ENCODE measurements at places on chromosomes 13 and 19.

DNA sequence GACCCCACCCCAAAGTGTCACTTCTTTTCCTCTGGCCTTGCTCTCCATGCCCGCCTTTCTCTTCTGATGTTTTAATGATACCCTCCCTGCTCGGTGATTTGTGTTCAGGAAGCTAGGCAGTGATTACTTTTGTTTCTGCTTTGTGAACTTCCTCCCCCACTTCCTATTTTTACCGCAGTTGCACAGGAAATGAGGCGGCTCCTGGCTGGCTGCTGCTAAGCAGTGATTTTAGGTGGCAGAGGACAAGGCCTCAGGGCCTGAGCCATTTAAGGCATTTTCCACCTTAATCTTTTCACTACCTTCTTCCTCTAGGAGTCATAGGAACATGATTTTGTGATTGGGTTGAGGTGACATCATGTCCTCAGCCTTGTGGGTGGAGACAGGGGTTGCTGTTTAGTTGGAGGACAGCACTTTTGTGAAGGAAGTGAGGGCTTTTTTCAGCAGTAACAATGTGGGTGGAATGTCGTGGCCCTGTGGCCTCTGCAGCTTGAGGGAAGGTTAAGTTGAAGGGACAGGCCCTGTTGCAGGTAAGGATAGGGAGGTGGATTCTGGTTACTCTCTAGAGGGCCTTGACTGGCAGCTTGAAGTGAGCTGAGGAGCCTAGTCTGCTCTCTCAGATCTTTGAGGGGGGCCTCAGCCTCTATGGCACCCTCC is 15.7 kb downstream of the GARRE1 start:
- peak; percentile 85 for DNase-seq

GRCh38 chr19:55193481-55193880 is 13.4 kb upstream of the SYT5 start:
- no peak for DNase-seq

DNA sequence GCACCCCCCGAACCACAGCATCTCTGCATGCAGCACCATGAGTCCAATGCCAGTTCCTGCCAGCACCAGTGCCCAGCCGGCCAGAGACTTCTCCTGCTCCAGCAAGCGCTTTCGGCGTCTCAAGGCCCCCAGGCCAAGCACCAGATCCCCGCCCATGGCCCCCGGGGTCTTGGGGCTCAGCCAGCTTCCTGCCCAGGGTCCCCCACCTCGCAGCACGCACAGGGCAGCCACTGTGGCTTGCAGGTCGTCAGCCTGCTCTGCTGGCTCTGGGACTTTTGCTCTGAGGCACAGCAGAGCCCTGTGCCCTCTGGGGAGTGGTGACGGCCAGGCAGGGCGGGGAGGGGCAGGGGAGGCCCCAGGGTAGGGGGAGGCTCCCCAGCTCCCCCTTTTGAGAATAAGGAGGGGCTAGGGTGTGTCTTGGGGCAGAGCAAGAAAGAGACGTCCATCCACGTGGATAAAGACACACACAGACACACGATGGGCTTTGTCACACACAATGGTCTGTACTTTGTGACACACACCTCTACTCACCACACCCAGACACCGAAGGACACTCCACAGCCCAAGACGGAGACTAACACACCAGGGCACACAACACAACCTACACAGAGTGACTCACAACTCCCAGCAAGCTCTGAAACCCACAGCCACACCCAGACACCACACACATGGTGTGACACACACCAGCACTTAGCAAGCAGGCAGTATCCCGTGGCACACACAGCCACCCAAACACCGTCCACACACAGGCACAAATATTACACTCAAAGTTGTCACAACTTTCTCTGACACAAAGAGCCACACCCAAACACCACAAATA is at the start of gene KCNN4:
Gene KCNN4 (minus strand): TSS at position 268 of the 820 bp plus-strand sequence. CDS start 112 bp downstream, at position 156.
- peak; percentile 76 for DNase-seq

- DNase-seq: peak; percentile 35
These were observed 661.0 kb downstream of the SLITRK1 start for GRCh38 chr13:83221256-83221655.

DNA sequence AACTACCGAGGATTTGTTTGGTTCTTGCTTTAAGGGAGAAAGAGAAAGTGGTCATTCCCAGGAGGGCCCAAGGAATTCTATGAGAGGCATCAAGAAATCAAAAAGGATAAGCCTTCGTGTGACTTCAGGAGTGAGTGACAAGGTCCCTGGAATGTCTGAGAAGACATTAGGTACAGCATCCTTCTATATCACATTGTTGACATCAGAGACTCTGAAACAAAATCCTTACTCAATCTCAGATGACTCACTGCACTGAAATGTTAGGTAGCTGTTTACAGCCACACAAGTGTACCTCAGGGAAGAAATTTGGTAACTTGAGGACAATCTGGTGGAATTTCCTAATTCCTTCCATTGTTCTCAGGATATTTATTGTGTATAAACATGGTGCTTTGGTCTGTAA is 7.9 kb upstream of the LGALS14 start:
- DNase-seq: peak; percentile 2

GRCh38 chr13:32642316-32642715 is 56.1 kb downstream of the PDS5B start:
- no peak for DNase-seq

DNA sequence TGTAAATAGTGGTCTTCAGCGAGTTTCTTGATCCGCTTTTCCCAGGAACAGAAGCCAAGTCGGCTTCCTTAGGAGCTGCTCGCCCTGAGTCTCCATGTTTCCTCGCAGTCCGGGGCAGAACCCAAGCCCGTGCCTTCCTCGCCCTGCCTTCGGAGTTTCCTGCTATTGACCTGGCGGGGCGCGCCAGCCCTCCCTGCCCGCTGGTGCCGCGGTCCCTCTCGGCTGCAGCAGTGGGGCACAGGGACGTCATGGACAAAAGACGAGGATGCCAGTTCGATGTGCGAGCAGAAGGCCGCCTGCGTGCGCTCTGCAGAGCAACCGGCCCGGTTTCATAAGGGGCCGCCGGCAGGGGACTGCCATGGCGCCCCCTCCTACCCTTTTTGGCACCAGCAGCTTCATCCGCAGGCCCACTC is 156.6 kb downstream of the TM9SF2 start:
- DNase-seq: no peak

DNA sequence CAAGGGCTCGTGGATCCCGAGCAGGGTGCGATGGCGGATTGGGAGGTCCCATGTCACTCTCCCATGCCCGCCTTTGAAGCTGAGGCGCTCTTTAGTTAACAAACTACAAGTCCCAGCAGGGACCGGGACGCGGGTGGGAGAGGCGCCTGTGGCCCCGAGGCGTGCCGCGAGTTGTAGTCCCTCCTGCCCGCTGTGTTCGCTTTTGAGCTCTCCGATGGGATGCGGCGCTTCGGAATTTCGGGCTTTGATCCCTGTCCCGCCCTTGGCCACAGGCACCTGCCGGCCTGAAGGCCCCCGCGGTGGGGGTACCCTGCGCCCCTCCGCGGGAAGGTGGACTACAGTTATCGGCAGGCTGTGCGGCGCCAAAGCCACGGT is 11.0 kb downstream of the CYTH2 start:
- no peak for DNase-seq

- DNase-seq: no peak
These were observed 353.5 kb downstream of the DACH1 start for GRCh38 chr13:71513411-71514033.

GRCh38 chr13:24081387-24081786 is 79.1 kb upstream of the SPATA13 start:
- no peak for DNase-seq

- no peak for DNase-seq
These were observed 1278.8 kb upstream of the MIR17HG start for GRCh38 chr13:90068658-90069057.

DNA sequence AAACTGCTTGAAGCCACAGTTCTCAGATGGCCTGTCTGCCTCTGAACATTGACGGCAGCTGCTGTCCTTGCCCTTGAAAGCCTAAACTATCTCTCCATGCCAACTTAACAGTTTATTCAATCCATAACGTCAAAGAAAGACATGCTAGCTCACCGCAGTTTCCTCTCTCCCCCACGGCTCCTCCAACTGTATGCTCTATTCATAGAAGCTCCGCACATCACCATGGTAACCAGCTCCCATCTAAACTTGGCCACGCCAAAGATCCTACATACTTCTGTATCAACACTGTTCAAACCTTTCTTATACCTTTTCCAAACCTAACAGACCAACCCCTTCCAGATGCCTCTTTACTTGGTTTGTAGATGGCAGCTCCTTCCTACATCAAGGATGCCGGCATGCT is 48.6 kb downstream of the ZNF91 start:
- no peak for DNase-seq

DNA sequence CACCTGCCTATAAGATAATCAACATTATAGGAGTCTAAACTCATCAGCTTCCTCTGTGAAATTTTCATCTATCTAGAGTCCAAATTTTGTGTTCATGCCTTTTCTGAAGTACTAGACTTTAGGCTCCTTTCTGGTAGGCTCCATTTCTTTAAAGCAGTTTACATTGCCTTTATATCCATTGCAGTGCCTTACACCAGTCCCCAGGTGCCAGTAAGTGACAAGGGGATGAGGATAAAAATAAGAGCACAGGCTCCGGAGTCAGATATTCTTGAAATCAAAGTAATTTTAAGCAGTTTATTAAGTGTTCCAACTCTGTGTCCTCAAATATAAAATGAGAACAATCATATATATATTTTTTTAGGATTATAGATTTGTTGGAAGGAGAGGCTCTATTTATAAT is 10.6 kb upstream of the CYSLTR2 start:
- DNase-seq: no peak

DNA sequence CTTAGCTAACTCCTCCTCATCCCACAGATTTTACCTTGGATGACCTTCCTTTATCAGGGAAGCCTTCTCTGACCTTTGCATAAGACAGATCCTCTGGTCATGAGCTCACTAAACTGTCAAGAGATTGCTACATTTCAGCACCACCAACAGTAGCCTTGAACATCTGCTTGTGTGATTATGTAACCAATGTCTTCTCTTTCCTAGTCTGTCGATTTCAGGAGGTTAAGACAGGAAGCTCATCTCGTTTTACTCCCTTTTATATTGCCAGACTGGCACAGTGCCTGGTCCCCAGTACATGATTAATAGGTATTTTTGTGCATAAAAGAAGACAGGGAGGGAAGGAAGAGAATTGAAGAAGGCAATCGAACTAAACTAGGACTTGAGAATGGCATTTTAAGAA is 1697.7 kb downstream of the EFNB2 start:
- no peak for DNase-seq

DNA sequence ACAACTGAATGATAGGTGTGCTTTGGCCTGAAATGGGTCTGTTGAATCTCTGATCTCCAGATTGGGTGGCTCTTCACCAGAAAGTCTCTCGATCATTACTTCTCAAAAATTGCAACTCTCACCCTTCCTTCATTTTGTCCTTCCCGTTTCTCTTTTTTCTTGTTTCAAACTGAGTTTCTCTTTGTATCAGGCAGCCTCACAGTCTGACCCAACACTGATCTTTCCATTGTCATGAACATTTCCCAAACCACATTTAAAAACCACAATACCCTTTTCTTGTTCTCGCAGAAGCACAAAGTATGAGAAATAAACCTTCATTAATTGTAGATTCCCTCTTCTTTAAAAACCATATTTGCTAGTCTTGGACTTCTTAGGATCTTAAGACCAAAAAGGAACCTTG is 33.6 kb upstream of the HMGB1 start:
- no peak for DNase-seq

- no peak for DNase-seq
These were observed 134.0 kb downstream of the MAB21L1 start for GRCh38 chr13:35342440-35342839.

GRCh38 chr19:1406774-1407527 is 435 bp upstream of the DAZAP1 start:
- peak; percentile 99 for DNase-seq

GRCh38 chr13:73937441-73937840 is 196.8 kb downstream of the KLF12 start:
- peak; percentile 24 for DNase-seq

DNA sequence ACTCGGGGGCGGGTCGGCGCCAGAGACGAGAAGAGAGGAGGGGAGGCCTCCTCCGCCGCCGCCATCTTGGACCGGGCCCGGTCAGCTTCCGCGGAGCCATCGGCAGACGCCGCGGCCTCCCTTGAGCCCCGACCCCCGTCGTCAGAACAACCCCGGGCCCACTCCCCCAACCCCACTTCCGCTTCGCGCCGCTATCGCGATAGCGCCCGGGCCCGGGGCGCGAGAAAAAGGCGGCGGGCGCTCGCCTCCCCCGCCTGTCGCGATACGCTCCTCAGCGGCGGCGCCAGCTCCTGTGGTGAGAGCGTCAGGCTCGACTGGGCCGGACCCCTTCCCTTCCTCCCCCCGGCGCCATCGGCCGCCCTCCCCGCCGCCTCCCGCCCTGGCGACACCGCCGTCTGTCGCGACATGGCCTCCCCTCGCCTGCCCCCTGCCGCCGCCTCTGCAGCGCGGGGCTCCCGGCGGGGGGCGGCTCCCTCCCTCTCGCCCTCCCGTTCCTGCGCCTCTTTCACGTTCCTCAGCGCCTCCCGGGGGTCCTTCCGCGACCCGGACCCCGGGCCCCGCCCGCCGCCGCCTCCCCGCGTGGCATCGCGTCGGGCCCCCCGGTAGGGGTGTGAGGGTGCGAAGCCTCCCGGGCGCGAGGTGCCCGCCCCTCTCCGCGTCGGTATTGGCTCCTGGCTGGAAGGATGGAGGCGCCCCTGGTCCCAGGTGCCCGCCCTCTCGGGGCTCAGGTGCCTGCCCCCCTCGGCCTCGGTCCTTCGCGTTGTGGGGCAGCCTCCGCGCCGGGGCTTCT is at the start of gene CNOT3:
Gene CNOT3 (plus strand): TSS at position 64 of the 790 bp plus-strand sequence. CDS start 5,217 bp downstream, outside the sequence.
- DNase-seq: peak; percentile 41

- no peak for DNase-seq
These were observed 78.9 kb upstream of the ANKRD10 start for GRCh38 chr13:110993788-110994187.

DNA sequence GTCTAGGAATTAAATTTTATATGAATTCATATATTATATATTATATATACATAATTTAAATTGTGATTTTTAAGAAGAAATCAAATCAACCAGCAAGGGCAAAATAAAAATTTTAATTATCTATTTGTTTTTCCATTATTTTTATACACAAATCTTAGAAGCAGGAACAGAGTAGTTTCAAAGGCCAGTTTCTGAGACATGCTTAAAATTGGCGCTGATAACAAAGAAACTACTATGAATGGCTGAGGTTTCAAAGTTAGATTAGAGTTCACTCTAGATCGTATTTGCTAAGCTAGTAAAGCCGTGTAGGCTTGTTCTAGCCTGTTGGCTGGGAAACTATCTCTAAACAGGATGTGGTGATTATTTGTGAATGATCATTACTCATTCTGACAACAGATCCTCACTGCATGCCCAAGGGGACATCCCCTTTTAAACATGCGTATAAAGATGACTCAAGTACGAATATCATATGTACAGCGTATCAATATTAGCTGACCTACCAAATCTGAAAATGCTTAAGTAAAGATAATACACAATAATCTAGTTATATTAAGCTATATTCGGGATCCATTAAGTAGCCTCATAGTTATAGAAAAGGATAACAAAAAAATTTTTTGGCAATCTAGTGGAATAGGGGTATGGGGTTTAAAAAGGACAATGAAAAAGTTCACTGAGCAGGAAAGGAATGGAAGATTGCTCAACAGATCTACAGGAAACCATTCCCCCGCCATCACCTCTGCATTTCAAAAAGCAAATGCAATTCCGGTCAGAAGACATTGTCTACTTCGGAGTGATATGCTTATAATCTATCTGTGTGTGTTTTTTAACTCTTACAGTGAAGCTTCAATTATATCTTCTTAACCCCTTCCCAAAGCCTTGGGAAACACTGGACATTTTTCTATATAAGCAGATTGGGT is 150.1 kb downstream of the SHISA2 start:
- peak; percentile 90 for DNase-seq
